ENCODE measurements at places on chromosomes 12 and 14.
A peak's percentile ranks its signal among the peaks of the same experiment; 100 is the strongest.

GRCh38 chr14:46519121-46519520 is 132.5 kb downstream of the RPL10L start:
- DNase-seq = no peak

DNA sequence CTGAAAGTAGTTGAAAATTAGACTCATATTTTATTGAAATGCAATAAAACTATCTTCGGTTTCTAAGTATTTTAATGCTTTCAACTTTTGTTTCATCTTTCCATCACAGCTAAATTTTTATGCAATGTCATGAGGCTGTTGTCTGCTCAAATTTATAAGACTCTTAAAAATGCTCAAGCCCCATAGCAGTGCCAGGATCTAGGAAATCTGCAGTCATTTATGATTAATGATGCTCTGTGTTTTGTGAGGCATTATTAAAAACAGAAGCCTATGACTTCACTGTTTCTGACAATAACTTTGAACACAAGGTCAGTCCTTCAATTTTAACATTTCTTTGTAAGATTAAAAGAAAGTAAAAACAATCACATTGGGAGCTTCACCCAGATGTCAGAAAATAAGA is 112.5 kb downstream of the ALX1 start:
- DNase-seq = no peak

- DNase-seq = no peak
Measured at GRCh38 chr12:41089438-41089837, 98.7 kb upstream of the PDZRN4 start.

GRCh38 chr14:34665785-34666435 is 36.0 kb upstream of the SNX6 start:
- DNase-seq = peak; percentile 87

DNA sequence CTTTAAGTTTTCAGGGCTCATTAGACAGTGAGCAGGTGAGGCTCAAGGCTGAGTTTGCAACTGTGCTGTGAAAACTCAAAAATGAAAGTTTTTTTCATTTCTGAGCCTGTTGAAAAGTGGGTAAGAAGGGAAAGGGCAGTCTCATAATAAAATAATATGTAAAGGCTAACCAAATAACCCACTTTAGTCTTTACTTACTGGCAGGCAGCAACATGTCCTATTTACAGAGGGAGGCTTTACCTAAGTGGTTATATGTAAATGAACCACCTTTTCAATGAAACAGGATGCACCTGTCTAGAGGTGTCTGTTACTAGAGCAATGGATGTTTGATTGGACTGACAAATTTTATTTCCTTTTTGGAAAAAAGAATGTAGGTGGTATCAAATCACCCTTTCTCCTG is 158.0 kb downstream of the ETV6 start:
- no peak for DNase-seq

- no peak for DNase-seq
Measured at GRCh38 chr12:110248096-110248447, 33.0 kb upstream of the ATP2A2 start.

DNA sequence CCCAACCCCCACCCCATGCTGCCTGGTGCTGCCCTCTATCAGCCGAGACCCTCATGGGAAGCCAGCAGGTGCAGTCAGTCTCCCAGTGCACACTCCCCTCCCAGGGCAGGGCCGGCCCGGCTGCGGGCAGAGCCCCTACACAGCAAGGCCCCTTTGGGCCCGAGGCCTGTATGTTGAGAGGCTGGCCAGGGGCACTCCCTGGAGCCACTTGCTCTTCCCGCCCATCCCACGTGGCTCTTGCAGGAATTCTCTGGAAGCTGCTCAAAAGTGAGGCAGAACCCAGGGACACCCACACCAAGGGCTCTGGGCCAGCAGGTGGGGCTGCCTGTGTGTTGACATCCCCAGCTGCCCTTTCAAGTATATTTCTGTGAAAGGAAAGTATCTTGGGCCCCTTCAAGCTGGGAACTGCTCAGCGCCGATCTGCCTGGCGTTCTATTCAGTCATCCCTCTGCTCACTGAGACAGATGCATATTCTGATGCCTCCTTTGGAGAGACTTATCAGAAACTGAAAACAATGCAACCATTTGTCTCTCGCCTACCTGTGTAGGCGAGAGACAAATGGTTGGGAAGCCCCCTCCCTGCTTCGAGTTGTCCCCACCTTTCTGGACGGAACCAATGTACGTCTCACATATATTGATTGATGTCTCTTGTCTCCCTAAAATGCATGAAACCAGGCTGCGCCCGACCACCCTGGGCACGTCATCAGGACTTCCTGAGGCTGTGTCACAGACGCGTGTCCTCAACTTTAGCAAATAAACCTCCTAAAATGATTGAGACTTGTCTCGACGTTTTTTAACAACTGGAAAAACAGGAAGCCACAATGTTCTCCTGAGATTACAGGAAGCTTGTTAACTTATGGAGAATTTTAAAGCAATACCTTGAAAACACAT is 6.0 kb downstream of the GPR132 start:
- DNase-seq = no peak

Measured in foreskin fibroblast (primary cell).